Pancreas (tissue), 10 donors: ENCODE measurements at places on chromosomes 16 and 17. TPM values are rescaled to one million over a fixed set of nuclear protein-coding genes. Genes with fewer than 3 reads are reported as not detected.

DNA sequence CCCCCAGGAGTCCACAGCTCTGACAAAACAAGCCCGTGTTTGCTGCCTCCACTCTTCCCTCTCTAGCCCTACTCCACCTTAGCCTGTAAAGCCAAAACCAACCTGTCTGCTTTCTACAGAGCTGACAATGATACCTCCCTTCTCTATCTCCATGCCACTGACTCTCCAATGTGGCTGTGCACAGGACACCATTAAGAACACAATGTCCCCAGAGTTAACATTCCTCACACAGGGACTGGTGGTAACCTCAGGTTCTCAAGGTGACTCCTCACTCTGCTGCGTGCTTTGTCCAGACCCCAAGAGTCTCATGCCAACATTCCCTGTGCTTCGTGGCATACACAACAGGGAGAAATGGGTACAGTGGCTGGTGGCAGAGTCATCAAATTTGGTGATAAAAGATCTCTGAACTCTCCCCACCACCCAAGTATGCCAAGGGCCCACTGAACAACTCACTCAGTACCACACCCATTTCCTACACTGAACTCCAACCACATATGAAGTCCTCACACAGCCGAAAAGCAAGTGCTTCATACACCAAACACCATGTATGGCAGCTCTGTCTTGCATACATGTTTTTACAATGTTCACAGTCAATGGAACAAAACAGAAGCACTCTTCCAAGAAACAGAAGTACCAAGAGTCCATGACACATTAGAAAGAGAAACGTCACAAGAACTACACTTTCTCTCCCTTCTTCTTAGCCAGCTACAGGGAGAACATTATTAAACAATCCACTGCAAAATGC is 21.1 kb downstream of the CSNK2A2 start:
- H3K36me3 ChIP-seq: peaks cover 16% of the 10 kb centered on the region
- H3K4me1 ChIP-seq: no peaks in the 10 kb centered on the region
- DNase-seq: no peak
- H3K4me3 ChIP-seq: no peak overlapping the region

TMC7 gene
- 0.28 TPM for total RNA-seq

SLC35G6 gene
- total RNA-seq: not detected

CACNG3 gene
- not detected for total RNA-seq

- peaks cover 4% of the 10 kb centered on the region for H3K4me1 ChIP-seq
- no peak overlapping the region for H3K27ac ChIP-seq
- DNase-seq: no peak
These were observed 221.3 kb upstream of the KCNJ16 start for GRCh38 chr17:69853541-69854224.

GRCh38 chr16:86479419-86479818 is 30.9 kb upstream of the FOXF1 start:
- no peak overlapping the region for H3K4me3 ChIP-seq
- no peaks in the 10 kb centered on the region for H3K36me3 ChIP-seq
- DNase-seq: no peak
- no peaks in the 10 kb centered on the region for H3K4me1 ChIP-seq

- DNase-seq: no peak
- H3K4me1 ChIP-seq: peaks cover 4% of the 10 kb centered on the region
- no peaks in the 10 kb centered on the region for H3K27me3 ChIP-seq
- H3K4me3 ChIP-seq: no peak overlapping the region
- no peak overlapping the region for H3K27ac ChIP-seq
These were observed 4.7 kb upstream of the PRR29 start for GRCh38 chr17:63993368-63993985.

CALCOCO2 gene
- total RNA-seq: 47.3 TPM

- no peaks in the 10 kb centered on the region for H3K36me3 ChIP-seq
- H3K4me3 ChIP-seq: peak overlapping the region; percentile 21
- peak; percentile 68 for DNase-seq
- no peaks in the 10 kb centered on the region for H3K27me3 ChIP-seq
- no peak overlapping the region for H3K27ac ChIP-seq
These were observed 118.2 kb upstream of the SMURF2 start for GRCh38 chr17:64780096-64781013.

FZD2 gene
- 0.83 TPM for total RNA-seq

ADCY9 gene
- 18.5 TPM for total RNA-seq

TCAP gene
- total RNA-seq: 0.13 TPM

CDIPT gene
- total RNA-seq: 37.6 TPM

- H3K27me3 ChIP-seq: no peaks in the 10 kb centered on the region
- H3K27ac ChIP-seq: no peak overlapping the region
- H3K4me1 ChIP-seq: no peaks in the 10 kb centered on the region
- no peaks in the 10 kb centered on the region for H3K36me3 ChIP-seq
- no peak for DNase-seq
These were observed 179.4 kb downstream of the BANP start for GRCh38 chr16:88130681-88131080.

ADAMTS18 gene
- total RNA-seq: 0.14 TPM

- peaks cover 6% of the 10 kb centered on the region for H3K4me1 ChIP-seq
- H3K27ac ChIP-seq: no peak overlapping the region
- H3K4me3 ChIP-seq: no peak overlapping the region
- H3K36me3 ChIP-seq: no peaks in the 10 kb centered on the region
These were observed 10.3 kb upstream of the KRT17 start for GRCh38 chr17:41634639-41635038.

DNA sequence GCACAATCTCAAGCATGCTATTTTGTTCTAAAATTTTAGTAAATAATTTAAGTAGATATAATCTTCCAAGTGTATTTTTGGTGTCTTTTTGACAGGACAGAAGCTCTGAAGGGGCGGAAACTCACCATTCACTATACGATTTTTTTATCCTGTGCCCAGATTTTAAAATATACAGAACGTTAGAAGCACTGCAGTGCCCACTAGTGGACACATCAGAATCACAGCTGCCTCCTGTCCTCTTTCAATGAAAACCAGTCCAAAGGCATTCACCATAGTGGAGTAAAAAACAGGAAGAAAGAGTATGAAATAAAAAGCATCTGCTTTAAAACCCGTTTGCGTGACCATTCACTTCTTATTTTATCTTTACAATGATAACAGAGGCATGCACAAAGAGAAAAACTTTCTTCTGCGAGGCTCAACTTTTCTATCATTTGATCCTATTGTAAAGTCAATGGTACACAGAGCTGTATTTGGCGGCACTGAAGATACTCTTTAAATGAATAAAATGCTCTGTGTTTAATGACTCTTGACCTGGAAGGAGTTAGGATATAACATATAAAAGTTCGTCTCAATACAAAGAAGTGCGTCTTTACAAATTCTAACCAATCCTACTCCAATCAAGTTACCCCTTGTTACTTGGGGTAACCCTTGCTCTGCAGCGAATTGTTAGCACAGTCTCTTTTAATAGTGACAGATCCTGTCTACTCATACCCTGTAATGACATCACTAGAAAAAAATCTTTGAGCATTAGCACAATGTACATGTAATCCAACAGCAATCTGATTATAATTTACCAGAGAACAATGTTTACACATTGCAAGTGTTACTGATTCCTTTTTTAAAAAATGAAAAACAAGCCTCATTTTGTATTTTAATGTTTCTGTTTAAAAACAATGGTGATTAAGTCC is 339.8 kb upstream of the PSMD7 start:
- H3K36me3 ChIP-seq: no peaks in the 10 kb centered on the region
- DNase-seq: no peak
- H3K27me3 ChIP-seq: no peaks in the 10 kb centered on the region
- no peak overlapping the region for H3K27ac ChIP-seq
- no peak overlapping the region for H3K4me3 ChIP-seq

- peak overlapping the region; percentile 73 for H3K27ac ChIP-seq
- no peaks in the 10 kb centered on the region for H3K4me1 ChIP-seq
- H3K27me3 ChIP-seq: no peaks in the 10 kb centered on the region
- H3K36me3 ChIP-seq: no peaks in the 10 kb centered on the region
- peak; percentile 74 for DNase-seq
These were observed 1.5 kb downstream of the CYBA start for GRCh38 chr16:88649195-88649923.

DNA sequence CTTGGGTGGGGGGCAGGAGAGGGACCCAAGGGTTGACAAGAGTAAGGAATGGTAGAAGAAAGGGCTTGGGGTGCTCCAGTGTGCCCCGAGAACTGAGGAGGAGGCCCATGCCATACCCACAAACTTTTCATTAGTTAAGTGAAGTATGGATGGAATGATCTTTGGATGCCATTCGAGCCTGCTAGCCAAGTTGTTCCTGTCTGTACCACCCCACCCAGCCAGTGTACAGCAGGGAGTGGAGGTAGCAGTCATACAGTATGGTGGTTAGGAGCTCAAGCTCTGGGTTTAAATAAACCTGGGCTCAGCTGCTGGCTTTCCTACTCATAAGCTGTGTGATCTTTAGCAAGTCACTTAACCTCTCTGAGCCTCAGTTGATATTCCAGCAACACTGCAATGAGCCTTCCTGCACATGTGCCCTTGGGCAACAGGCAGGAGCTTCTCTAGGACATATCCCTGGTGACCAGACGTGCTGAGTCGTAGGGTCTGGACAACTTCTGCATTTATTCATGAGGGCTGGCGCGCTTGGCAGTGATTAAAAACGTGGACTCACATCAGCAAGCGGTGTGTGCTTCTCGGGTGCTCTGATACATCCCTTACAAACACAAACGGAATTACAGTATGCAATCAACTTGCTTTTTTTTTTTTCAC is 22.9 kb downstream of the ITPRIPL2 start:
- DNase-seq: no peak
- H3K27ac ChIP-seq: no peak overlapping the region
- H3K36me3 ChIP-seq: no peaks in the 10 kb centered on the region
